ENCODE measurements at places on chromosomes 3 and 15.

DNA sequence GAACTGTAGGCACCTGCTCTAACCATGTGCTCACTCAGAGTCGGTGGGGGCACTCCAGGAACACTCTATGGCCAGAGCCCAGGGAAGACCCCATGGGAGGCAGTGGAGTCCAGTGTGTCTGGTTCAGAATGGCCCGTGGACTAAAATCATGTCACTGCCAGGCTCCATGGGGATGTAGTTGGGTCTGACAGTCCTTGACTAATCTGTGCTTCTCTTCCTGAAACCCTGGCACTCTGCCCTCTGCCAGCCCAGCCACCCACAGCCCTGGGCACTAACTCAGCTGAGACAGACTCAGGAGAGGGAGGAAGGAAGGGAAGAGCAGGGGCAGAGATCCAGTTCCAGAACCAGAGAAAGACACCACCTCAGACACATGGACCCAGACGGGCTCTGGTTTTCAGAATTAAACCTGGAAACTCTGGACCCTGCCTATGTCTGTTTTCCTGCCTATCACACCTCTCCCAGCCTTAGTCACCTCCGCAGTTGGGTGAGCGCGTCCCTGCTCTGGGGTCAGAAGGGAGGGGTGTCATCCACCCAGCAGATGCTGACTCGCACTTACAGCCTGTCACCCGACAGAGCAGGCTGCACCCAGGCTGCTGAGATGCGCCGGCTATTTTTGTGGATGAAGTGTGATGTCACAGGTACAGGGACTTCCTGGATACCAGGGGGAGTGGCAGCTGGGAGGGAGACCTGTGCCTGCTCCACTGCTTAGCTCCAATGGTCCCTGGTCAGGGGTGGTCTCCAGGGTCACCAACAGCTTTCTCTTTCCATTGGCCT is 56.8 kb upstream of the INSYN1 start:
- DNase-seq: no peak

DNA sequence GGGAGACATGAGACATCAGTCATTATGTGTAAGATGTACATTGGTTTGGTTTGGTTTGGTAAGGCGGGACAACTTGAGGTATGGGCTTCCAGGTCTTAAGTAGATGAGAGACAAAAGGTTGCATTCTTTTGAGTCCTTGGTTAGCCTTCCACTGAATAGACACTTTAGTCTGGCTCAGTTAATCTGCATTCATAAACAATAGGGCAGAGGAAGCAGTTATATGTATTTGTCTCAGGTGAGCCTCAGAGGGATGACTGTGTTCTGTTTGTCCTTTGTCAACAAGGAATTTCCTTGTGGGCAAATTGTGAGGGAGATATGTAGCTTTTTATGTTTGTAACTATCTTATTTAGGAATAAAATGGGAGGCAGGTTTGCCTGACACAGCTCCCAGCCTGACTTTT is 50.4 kb downstream of the TCF12 start:
- no peak for DNase-seq

DNA sequence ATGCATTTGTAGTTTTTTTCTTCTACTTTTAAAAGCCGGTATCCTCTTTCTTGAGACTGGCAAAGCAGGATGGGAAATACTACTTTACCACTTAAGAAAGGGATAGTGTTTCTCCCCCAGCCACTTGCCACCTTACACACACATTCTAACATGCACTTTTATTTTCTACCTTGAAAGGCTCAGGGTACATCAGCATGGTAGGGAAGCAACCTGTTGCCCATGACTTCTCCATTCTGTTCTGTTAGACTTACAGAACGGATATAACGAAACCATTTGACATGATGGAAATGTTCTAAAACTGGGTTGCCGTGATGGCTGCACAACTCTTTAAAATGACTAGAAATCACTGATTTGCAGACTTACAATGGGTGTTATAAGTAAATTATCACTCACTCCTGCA is 405.5 kb downstream of the SHQ1 start:
- DNase-seq: no peak

GRCh38 chr3:124295362-124295761 is 303.4 kb upstream of the ROPN1 start:
- no peak for DNase-seq

DNA sequence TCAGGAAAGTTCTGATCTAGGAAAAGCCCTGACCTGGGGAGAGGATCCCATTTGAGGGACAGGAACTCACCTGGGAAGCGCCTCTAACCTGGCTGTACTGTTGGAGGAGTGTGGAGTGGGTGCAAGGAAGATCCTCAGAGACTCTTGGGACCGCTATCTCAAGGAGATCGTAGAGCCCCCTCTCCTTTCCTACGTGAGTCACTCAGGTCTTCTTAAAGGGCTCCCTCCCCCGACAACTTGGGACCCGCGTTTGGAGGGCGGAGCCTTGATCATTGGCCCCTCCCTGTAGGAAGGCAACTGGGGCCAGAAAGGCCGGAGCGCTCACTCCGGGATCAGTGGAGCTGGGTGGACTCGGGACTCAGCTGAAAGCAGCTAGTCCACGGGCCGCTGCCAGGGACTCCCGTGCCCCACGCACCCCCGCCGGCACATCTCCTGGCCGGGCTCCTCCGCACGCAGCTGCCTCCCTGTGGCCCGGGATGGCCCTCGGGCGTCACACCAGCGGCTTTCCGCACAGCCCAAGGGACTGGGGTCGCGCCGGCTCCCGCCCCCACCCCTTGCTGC is 520 bp downstream of the SLC26A6 start:
- no peak for DNase-seq

GRCh38 chr3:29802057-29802456 is 521.2 kb downstream of the RBMS3 start:
- no peak for DNase-seq

DNA sequence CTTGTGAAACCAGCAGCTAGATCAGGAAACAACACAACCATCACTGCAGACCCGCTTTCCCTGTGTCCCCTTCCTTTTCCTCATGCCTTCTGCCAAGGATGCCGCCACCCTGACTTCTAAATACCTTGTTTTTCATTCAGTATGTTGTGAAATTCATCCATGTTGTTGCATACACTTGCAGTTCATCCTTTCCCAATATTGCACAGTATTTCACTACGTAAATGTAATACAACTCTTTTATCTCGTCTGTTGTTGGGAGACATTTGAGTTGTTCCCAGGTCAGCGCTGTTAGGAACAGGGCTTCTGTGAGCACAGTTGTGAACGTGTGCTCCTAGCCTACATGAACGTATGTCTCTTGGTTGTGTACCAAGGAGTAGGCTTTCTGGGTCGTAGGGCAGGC is 24.2 kb downstream of the TLNRD1 start:
- no peak for DNase-seq

- peak; percentile 17 for DNase-seq
Measured at GRCh38 chr3:78726545-78726944, 1041.3 kb downstream of the ROBO1 start.

- no peak for DNase-seq
Measured at GRCh38 chr15:99090011-99090699, 14.7 kb upstream of the SYNM start.

- no peak for DNase-seq
Measured at GRCh38 chr3:167109746-167110145, 270.4 kb downstream of the ZBBX start.

DNA sequence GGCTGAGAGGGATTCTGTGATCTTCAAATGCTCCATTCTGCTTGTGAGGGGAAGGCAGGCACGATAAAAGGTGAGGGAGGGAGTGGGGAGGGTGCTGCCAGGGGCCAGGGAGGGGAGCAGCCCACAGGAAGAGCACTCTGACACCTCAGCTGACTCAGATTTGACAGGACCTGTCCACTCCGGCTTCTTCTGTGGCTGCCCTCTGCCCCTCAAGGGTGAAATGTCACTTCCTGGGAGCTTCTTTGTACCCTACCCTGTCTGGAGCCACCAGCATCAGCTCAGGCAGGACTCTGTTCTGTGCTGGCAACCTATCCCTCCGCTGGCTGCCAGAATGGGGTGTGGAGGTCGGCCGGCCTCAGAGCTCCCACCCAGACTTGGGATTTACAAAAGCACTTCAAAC is 114.0 kb upstream of the HACD2 start:
- no peak for DNase-seq

GRCh38 chr15:91132079-91132478 is 32.0 kb downstream of the SV2B start:
- DNase-seq: no peak

DNA sequence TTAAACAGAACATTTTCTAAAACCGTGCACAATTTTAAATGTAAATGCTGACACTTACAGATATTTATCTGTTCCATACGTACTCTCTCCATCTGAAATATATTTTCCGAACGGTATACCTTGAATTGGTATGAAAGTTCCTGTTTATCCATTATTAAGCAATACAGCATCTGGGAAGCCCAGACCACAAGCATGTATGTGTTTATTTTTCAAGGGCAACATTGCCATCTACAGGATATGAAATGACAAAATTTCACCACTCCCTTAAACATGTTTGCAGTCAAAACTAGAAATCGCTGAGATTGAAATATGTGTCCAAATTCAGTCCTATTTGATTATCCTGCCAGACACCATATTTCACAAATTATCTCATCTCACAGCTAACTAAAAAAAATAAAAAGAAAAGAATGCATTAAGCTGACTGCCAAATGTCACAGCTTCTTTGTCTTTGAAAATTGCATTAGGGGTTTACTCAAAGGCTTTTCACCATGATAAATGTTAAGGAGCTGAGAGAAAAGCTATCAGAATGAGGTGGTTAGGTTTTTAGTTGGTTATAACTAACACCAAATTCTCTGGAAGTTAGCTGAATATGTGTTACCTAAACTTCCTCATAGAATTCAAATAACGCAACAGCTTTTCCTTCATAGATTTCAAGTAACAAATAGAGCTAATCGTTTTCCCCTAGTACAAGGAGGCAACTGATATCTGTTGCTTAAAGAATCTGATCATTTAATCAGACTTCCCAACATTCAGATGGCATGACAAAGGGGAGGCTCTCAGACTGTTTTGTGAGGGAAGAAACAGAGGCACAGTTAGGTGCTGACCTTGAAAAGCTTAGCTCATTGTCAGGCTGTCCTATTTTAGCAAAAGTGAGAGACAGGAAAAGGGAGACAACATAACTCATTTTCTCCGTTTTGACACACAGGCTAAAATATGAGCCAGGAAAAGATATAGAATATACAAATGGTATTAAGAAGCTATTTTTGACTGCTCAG is 533.1 kb downstream of the TBL1XR1 start:
- peak; percentile 91 for DNase-seq

DNA sequence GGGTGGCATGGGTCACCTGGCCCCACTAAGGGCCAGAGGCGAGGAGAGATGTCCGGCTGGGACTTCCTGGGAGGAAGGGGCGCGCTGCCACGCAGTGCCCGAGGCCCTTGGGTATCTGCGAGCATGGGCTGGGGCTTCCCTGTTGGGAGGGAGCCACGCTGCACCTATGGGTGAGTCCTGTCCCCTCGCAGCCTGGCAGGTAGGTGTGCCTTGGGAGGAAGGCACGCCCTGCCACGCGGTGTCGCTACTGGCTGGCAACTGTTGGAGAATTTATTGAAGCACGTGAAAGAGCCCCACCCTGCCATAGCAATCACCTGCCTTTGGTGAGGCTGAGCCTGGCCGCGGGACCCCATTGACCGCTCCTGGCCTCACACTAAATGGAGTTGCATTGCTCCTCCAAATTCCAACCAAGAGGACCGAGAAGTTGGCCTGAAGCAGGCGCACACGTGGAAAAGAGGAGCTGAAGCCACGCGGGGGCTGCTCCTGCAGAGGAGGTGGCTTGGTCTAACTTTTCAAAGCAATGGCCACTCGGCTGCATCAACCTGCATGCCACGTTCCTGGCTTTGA is 134.2 kb downstream of the TJP1 start:
- DNase-seq: no peak

GRCh38 chr15:51405693-51406523 is 64.5 kb downstream of the GLDN start:
- DNase-seq: no peak

DNA sequence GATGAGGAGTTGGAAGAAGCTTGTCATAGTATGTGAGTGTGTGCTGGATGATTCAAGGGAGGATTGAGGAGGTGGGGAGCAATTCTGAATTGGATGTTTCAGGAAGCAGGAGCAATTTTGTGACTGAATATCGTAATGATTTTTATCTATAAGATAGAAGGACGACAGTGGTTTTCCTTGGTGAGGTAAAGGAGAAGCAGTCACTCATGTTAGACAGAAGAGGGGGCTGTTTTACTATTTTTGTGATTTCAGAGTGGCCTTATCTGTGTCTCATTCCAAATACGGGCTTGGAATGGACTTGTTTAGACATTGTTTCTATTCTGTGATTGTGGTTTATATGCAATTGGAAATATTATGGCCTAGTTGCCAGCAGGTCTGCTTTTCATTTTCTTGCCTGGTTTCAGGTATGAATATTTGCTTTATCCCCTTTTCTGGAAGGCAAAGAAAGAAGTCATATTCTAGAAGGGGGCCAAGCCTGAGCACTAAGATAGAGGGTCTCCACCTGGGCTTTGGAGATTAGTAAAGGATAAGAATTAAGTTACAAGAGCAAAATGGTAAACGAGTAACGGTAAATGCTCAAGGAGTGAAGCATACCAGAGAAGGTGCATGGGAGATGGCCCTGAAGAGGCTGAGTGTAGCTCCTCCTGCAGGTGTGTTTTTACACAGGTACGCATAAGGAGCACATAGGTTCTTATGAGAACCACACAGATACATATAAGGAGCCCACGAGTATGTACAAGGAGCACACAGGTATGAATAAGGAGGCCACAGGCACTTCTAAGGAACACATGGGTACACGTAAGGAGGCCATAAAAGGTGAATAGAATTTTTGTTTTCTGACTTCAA is 124.6 kb upstream of the KCNAB1 start:
- peak; percentile 59 for DNase-seq

GRCh38 chr15:25331860-25332259 is 107.0 kb downstream of the UBE3A start:
- no peak for DNase-seq

DNA sequence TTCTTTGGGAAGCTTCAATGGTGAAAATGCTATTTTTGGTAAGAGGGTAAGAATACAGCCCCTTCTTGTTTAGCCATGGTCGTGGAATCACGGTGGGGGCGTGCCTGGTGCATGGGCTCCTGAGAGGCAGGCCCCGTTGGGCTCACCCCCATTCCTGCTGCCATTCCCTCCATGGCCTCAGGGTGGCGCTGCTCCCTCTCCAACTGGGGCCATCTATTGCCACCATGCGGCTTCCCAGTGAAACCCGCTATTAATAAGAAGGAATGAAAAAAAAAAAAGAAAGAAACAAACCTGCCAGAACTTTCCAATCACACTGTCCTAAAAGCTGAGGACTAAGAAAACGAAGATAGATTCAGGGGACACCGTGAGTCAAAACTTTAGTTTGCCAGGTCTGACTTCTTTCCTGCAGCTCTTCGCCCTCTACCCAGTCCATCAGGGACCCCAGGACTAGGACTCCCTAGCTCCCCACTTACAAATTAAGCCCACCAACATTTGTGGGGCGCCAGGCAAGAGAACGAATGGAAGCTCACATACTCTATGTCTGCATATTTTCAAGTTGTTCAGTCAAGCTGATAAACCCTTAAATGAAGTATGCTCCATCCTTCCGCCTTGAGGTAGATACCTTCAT is 30.6 kb upstream of the ABHD2 start:
- peak; percentile 43 for DNase-seq

Data from NCI-H1105 treated with DMSO at 0.1 percent for 48 hours (cell line).